ENCODE measurements at places on chromosomes 12 and 14.

DNA sequence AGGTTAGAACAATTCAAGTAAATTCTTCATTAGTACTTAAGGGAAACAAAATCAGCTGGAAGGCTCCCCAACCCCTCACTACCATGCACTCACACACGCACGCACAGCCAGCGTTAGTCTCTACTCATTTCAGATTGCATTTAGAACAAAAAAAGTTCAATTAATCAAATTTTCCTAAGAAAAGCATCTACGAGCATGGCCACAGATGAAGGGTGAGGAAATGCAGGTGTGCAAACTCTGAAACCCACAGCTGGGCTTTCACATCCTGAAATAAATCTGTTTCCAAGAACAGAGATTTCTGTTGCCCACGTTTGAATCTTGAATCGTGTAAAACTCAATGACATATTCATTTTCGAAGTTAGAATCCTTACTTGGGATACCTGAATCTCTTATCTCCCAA lies 62.6 kb downstream of the SEL1L start:
- DNase-seq: no peak

- DNase-seq: no peak
These were observed 2.3 kb downstream of the JDP2 start for GRCh38 chr14:75430116-75430515.

DNA sequence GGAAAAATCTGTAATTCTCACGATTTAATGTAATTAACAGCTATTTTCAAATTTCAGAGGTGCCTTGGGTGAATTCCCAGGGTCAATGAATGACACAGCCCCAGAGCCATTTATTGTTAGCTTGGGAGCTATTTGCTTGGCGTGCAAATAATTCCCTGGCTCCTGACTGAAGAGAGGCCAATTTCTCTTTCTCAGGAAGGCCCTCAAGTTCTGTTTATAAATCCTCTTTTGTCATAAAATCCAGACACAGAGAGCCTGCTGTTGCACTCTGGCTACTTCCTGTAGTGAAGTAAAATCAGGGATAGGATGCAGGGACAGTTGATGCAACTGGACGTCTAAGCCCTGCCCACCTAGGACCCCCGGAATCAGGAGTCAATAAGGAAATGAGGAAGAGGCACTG lies 154.3 kb downstream of the TMX1 start:
- no peak for DNase-seq

DNA sequence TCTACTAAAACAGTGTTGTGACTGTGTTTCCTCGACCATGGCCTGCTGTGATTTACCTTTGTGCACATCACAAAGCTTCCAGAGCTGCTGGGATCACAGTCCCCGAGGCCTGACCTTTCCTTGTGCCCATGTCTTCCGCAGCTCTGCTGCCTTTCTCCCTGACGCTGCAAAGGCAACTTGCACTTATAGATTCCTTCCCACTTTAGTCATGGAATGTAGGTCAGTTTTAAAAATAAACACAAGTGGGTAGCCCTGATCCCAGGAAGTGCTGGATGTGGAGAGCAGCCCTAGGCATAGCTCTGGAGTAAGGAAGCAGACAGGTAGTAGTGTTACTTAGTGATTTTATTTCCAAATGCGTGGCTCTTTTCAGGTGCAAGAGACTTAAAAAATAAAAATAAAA lies 825.7 kb downstream of the AACS start:
- DNase-seq: no peak

- DNase-seq: no peak
These were observed 150.1 kb upstream of the LRIG3 start for GRCh38 chr12:59070322-59070933.

DNA sequence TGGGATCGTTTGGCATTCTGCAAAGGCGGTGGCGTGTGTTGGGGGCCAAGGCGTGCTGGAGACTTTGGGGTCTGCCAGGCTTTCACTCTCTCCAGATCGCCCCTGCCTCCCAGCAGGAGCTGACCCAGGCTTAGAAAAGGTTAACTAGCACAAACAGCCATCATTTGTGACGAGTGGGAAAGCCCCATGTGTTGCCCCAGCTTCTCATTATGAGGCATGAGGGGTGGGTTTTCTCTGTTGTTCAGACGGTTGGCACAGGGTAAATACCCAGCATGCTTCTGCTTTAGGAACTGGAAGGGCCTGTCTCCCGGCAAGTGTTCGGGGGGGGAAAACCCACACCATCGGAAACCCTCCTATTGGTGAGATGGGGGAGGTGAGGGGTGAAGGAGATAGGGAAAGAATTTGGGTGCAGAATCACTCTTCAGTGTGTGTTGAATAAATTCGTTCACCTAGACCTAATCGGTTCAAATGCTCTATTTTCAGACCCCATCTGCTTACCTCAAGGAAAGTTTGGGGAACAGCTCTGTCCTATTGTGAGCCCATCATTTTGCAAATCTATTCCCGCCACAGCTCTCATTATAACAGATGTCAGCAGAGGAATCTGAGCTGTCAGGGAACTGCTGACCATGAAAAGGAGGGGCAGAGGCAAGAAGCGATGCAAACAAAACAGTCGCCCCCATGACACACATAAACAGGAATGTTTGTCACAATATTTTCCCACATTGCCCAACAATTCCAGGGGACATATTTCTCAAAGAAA lies 34.7 kb upstream of the C12orf42 start:
- DNase-seq: no peak

DNA sequence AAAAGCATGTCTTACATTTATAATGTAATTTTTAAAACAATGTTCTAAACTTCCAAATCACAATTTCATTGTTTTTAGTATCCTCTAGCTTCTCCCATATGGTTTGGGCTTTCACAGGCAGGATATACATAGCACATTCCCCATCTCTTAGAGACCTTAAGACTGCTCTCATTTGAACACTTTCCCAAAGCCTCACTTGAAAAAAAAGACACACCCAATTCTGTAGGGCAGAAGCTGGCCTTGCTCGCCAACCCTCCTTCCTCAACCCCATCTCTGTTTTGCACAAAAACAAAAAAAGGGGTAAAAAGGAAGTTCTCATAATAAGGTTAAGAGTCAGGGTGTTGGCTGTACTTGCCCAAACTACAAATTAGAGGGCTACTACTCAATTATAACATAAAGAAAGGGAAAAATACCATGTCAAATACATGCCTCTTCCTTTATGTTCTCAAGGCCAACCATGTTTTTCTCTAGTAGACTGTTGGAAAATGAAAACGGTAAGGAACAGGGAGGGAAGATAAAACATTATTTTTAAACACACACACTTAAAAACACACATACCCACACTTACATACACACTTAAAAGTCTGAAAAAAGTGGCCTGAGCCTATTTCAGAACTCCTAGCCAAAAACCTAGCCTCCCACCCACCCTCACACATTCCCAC lies 9.9 kb upstream of the KANSL2 start:
- DNase-seq: no peak

- no peak for DNase-seq
These were observed 126.7 kb upstream of the PTPRQ start for GRCh38 chr12:80317307-80317706.

- no peak for DNase-seq
These were observed 55.2 kb downstream of the SEL1L start for GRCh38 chr14:81478446-81478845.

GRCh38 chr12:120764816-120765215 lies 39.2 kb downstream of the ACADS start:
- no peak for DNase-seq

- DNase-seq: no peak
These were observed 84.6 kb downstream of the SLC38A6 start for GRCh38 chr14:61065656-61066055.

- no peak for DNase-seq
These were observed 1.1 kb downstream of the ANGEL1 start for GRCh38 chr14:76811561-76811960.

DNA sequence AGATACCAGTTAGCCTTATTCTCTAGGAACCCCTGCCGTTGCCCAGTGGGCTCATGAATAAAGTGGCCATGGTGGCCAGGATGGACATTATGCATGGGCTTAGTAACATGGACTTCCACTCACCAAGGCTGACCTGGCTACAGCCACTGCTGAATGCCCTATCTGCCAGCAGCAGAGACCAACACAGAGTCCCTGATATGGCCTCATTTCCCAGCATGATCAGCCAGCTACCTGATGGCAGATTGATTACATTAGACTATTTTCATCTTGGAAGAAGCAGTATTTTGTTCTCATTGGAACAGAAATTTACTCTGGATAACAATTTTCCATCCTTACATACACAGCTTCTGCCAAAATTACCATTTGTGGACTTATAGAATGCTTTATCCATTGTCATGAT lies 16.2 kb upstream of the LPCAT3 start:
- DNase-seq: no peak

DNA sequence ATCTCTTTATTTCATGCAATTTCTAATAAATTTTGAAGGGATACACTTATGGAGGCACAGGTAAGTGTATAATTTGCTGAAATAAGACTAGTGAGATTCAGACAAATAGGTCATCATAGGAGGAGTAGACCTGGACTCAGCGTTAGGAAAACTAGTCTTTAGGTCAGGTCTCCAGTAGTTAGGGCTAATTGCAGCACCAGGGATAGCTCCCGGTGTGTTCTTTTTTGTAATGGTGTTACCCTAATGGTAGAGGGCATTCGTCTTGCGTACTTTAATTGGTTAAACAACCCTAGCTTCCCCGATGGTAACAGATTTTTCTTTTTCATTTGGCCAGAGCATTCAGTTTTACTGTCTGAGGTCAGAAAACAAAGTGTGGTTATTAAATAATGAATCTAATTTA lies 64.9 kb downstream of the ARID2 start:
- DNase-seq: no peak

DNA sequence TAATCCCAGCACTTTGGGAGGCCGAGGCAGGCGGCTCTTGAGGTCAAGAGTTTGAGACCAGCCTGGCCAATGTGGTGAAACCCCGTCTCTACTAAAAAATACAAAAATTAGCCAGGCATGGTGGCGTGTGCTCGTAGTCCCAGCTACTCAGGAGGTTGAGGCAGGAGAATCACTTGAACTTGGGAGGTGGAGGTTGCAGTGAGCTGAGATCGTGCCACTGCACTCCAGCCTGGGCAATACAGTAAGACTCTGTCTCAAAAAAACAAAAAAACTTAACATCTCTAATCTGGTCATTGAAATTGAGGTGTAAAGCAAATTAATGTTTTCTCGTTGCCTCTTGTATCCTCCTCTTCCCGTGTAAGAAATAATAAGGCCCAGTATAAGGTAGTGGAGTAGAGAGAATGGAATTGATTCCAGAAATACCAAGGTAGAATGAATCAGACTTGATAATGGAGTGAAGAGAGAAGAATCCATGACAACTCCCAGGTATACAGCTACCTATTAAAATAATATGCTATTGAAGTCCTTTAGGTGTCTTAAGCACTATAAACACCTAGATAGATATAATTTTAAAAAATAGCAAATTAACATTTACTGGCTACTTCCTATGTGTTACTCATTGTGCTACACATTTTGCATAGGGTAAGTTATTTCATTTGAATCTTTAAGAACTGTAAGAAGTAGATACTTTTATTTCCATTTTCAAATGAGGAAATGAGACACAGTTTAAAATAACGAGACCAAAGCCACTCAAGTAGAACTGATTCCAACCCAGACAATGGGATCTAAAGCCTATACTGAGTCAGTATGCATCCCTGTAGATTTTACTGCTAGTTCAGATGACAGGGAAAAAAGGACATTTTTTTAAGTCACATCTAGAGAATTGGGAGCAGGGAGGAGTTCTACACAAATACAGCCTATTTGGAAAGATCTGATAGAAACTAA lies 23.2 kb downstream of the RAP1B start:
- DNase-seq: no peak

DNA sequence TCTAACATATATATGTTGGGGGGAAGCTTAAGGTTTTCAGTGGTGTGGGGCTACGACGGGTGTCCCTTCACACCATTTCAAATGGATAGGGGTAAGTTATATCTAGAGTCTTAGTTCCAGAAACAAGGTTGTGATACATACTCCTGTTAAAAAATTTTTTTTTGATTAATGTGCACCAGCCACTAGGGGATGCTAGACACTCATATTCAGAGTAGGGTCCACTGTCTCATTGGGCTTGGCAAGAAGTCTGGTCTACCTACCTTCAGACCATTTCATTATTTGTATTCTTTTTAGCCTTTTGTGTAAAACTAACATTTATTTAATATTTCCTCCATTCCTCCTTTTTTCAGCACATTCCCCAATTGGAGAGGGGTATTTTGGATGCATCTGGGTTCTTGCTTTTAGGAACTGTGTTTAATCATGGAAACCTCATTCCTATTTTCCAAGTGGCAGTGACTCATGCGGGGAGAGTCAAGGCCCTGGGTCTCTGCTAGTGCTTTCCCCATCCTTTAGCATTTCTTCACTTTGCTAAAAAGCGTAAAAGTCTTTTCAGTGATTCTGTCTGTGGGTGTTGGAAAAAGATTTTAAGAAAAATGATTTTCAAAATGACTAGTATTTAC lies 33.4 kb downstream of the ANO4 start:
- DNase-seq: peak; percentile 75

DNA sequence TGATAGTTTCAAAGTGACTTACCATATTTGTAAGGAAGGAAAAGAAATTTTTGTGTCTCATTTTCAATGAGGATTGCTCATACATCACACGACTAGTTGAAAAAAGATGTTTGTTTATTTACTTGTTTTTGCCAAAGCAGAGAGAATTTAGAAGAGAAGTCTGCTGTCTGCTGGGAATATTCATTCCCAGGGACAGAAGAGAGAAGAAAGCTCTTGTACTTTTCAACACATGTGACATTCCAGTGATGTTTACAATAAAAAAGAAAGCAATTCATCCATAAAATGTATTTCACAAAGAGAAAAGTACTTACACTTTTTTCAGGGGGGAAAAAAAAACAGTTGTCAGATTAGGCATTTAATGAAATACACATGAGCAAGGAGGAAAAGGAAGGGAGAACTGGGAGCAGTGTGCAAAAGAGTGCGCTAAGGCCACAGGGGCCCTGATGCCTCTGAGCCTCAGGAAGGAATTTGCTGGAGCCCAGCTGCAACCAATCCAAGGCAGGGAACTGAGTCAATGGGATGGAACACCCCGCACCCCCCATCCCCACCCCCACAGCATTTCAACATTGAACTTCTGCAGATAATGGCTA lies 115.0 kb downstream of the RPAP3 start:
- DNase-seq: no peak

DNA sequence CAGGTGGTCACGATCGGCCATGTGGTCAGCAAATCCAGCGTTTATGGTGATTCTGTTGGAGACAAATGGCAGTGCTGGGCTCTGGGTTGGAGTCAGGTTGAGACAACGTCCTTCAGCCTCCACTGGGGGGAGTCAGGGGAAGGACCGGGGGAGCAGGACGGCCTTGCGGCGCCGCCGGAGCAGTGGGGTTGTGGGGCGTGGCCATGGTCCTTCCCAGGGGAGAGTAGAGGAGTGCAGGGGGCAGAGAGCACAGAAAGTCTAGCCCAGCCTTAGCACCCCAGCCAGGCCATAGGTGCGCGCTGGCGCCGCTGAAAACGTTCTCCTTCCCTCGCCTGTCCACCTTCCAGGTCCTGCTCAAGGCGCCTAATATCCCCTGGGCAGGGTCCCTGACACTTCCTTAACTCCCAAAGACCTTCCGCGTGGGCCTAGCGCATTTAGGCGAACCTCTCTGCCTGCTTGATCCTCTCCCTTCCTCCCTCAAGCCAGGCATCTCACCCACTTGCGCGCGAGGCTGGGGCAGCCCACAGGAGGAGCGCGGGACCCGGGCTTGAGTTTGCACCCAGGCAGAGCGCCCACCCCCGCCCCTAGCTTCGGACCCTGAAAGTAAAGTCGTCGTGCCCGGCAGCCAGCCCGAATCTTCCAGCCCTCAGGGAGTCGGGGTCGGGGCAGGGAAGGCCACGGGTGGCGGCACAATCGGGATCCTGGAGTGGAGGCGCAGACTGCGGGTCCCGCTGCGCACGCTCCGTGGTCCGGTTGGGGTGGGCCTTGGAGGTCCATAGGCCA lies 3.1 kb upstream of the KIF26A start:
- DNase-seq: peak; percentile 11

- DNase-seq: no peak
These were observed 118.7 kb upstream of the PTPRQ start for GRCh38 chr12:80325167-80325959.

Measured in ACHN (cell line).